AG09309 (cell line): ENCODE measurements at places on chromosomes 5 and 9.
A peak's percentile ranks its signal among the peaks of the same experiment; 100 is the strongest.

- no peak for DNase-seq
Measured at GRCh38 chr5:142095035-142095434, 13.5 kb upstream of the NDFIP1 start.

GRCh38 chr5:160969645-160970044 lies 117.6 kb upstream of the ATP10B start:
- DNase-seq, result no peak

DNA sequence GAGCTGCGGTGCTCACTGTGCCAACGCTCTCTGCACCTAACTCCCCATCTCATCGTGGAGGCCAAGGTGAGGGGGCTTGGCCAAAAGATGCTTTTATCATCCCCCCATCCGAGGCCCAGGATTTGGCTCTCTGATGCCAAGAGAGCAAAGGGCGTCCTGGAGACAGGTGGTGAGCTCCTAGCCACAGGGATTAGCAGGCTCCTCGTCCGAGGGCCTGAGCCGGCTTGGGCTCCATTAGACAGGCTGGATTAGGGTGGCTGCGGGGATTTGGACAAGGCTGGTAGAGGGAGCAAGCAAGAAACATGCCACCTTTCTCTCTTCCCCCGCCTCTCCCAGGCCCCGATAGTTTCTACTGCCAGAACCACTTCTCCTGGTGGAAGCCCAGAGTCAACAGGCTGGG lies 1.0 kb upstream of the GRM6 start:
- DNase-seq, result no peak

GRCh38 chr9:7454624-7455023 lies 345.0 kb downstream of the DMAC1 start:
- DNase-seq, result no peak

GRCh38 chr5:160850421-160850820 lies 1.6 kb downstream of the ATP10B start:
- no peak for DNase-seq

DNA sequence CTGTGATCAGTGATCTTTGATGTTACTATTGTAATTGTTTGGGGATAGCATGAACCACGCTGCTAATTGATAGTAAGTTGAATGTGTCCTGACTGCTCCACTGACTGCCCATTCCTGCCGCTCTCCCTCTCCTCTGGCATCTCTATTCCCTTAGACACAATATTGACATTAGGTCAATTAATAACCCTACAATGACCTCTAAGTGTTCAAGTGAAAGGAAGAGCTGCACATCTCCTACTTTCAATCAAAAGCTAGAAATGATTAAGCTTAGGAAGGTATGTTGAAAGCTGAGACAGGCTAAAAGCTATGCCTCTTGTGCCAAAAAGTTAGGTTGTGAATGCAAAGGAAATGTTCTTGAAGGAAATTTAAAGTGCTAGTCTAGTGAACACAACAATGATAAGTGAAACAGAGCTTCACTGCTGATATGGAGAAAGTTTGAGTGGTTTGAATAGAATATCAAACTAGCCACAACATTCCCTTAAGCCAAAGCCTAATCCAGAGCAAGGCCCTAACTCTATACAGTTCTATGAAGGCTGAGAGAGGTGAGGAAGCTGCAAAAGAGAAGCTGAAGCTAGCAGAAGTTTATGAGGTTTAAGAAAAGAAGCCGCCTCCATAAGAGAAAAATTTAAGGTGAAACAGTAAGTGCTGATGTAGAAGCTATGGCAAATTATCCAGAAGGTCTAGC lies 12.9 kb downstream of the CLINT1 start:
- no peak for DNase-seq

DNA sequence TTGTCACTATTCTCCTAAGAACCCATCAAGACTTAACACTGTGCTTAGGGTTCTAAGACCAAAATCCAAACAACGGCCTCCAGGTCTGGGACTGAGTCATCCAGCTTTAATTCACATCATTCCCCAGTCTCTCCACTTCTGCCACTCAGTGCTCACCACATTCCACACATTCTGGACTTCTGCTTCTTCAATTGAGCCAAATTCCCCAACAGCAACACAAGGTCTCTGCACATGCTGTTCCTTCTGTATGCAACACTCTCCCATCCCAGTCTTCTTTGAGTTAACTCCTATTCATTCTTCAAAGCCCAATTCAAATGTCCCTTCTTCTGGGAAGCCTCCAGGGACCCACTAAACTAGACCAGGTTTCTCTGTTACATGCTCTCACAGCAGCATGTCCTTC lies 97.8 kb downstream of the GPR21 start:
- peak; percentile 23 for DNase-seq

GRCh38 chr5:33523208-33523771 lies 82.5 kb downstream of the TARS1 start:
- DNase-seq, result no peak

DNA sequence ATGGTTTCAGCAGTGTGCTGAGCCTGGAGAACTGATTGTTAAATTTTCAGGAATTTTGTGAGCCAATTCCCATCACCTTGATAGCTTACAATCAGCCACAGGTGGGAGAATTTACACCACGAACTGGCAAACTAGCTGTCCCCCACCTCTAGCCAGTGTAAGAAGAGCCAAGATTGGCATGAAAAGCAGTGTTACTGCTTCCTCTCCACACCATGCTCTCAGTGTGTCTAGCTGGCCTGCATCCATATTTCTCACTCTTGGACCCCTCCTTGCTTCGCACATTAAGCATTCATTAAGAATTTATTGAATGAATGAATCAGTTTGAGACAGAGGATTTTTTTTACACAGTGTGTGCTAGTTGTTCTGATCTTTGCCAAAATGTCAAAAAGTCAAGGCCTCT lies 36.7 kb upstream of the MAN2A1 start:
- no peak for DNase-seq

GRCh38 chr9:124045076-124045829 lies 33.7 kb downstream of the LHX2 start:
- no peak for DNase-seq
